ENCODE measurements at places on chromosomes 12 and 14. TPM values are rescaled to one million over a fixed set of nuclear protein-coding genes. Genes with fewer than 3 reads are reported as not detected.

- H3K36me3 ChIP-seq = no peaks in the 10 kb centered on the region
- peak overlapping the region; percentile 93 for H3K27ac ChIP-seq
- no peaks in the 10 kb centered on the region for H3K27me3 ChIP-seq
- H3K4me1 ChIP-seq = peaks cover 57% of the 10 kb centered on the region
- DNase-seq = peak; percentile 33
Measured at GRCh38 chr12:92502417-92503028, 200.3 kb upstream of the PLEKHG7 start.

DNA sequence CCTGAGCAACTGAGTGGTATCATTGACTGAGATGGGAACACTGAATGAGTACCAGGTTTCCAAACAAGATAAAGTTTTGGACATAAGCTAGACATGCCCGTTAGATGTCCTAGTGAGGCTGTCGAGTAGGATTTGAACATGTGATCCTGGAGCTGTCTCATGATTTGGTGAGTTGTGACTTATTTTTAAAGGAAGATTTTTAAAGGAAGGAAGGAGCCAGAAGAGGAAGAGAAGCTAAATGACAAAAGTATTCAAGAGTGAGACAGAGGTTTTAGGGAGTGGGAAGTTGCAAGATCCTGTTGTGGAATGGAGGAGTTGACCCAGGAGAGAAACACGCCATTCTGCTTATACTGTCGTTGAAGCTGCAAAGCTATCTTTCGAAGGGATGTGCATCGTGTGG is 82.1 kb downstream of the SAMD4A start:
- no peak overlapping the region for H3K4me3 ChIP-seq
- no peaks in the 10 kb centered on the region for H3K4me1 ChIP-seq
- H3K27ac ChIP-seq = no peak overlapping the region
- H3K36me3 ChIP-seq = no peaks in the 10 kb centered on the region
- no peaks in the 10 kb centered on the region for H3K27me3 ChIP-seq

GRCh38 chr14:67549734-67550133 is 16.6 kb downstream of the PLEKHH1 start:
- no peaks in the 10 kb centered on the region for H3K27me3 ChIP-seq
- H3K36me3 ChIP-seq = no peaks in the 10 kb centered on the region
- peaks cover 8% of the 10 kb centered on the region for H3K4me1 ChIP-seq
- no peak overlapping the region for H3K27ac ChIP-seq
- no peak overlapping the region for H3K4me3 ChIP-seq

- H3K4me3 ChIP-seq = no peak overlapping the region
- H3K4me1 ChIP-seq = no peaks in the 10 kb centered on the region
- no peaks in the 10 kb centered on the region for H3K36me3 ChIP-seq
- no peak for DNase-seq
Measured at GRCh38 chr14:50955373-50956043, 11.2 kb upstream of the PYGL start.

DNA sequence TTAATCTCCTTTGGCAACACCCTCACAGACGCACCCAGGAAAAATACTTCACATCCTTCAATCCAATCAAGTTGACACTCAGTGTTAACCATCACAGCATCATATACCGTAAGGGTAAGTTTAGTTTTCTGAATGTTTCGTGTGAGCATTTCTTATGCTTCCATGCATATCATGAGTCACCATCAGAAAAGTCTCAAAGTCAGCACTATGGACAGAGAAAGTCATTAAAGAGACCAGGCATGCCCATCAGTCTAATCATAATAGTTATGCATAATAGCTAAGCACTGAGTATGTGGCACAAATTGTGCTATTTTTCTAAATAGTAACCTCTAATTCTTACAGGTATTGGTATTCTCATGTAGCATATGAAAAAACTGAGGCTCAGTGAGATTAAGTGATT is 158.8 kb upstream of the PRMT8 start:
- no peaks in the 10 kb centered on the region for H3K36me3 ChIP-seq
- no peak overlapping the region for H3K4me3 ChIP-seq
- no peak overlapping the region for H3K27ac ChIP-seq
- H3K4me1 ChIP-seq = peaks cover 13% of the 10 kb centered on the region

GRCh38 chr14:31937730-31938346 is 139.3 kb upstream of the ARHGAP5 start:
- H3K4me1 ChIP-seq = no peaks in the 10 kb centered on the region
- DNase-seq = peak; percentile 44
- H3K36me3 ChIP-seq = no peaks in the 10 kb centered on the region
- H3K27me3 ChIP-seq = no peaks in the 10 kb centered on the region

- no peaks in the 10 kb centered on the region for H3K4me1 ChIP-seq
- no peaks in the 10 kb centered on the region for H3K36me3 ChIP-seq
- no peaks in the 10 kb centered on the region for H3K27me3 ChIP-seq
- no peak for DNase-seq
- H3K27ac ChIP-seq = no peak overlapping the region
- no peak overlapping the region for H3K4me3 ChIP-seq
Measured at GRCh38 chr14:68223631-68224030, 404.1 kb downstream of the RAD51B start.

GRCh38 chr12:778615-779014 is 26.2 kb downstream of the WNK1 start:
- peaks cover 45% of the 10 kb centered on the region for H3K4me1 ChIP-seq
- H3K27me3 ChIP-seq = no peaks in the 10 kb centered on the region
- H3K4me3 ChIP-seq = no peak overlapping the region

- no peak for DNase-seq
- H3K4me3 ChIP-seq = no peak overlapping the region
- no peaks in the 10 kb centered on the region for H3K4me1 ChIP-seq
- H3K27ac ChIP-seq = no peak overlapping the region
Measured at GRCh38 chr12:113845900-113846674, 120.0 kb downstream of the RBM19 start.

DNA sequence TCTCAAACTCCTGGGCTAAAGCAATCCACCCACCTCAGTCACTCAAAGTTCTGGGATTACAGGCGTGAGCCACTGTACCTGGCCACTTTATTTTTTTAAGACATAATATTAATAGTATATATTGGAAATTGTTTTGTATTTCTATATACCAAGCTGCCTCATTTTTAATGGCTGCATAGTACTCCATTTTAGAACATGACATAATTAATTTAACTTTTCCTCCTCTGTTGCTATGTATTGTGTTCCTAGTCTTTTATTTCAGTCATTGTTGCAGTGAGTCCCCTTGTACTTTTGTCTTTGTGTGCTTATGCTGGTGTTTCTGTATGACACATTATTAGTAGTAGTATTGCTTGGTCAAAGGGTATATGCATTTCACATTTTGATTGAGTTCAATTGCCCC is 138.7 kb downstream of the PRKCH start:
- DNase-seq = no peak
- no peak overlapping the region for H3K4me3 ChIP-seq
- no peak overlapping the region for H3K27ac ChIP-seq

PIWIL1 gene
- total RNA-seq = not detected

ACSS3 gene
- 9.9 TPM for total RNA-seq

KRT78 gene
- total RNA-seq = not detected

ALX1 gene
- not detected for total RNA-seq

FZD10 gene
- under 0.01 TPM for total RNA-seq

CLEC4C gene
- total RNA-seq = not detected

All from body of pancreas (tissue), 4 donors.